Pulmonary artery endothelial cell (primary cell): ENCODE measurements at places on chromosomes 2 and 18. TPM values are rescaled to one million over a fixed set of nuclear protein-coding genes. Genes with fewer than 3 reads are reported as not detected.

The EN1 gene
- total RNA-seq: not detected in 2 replicates

The MYO5B gene
- total RNA-seq: 0.14 and 0.20 TPM in 2 replicates

The PNO1 gene
- total RNA-seq: 23.1 and 27.5 TPM in 2 replicates

- DNase-seq: no peak
Measured at GRCh38 chr2:127577503-127577902, 42.0 kb downstream of the MYO7B start.

DNA sequence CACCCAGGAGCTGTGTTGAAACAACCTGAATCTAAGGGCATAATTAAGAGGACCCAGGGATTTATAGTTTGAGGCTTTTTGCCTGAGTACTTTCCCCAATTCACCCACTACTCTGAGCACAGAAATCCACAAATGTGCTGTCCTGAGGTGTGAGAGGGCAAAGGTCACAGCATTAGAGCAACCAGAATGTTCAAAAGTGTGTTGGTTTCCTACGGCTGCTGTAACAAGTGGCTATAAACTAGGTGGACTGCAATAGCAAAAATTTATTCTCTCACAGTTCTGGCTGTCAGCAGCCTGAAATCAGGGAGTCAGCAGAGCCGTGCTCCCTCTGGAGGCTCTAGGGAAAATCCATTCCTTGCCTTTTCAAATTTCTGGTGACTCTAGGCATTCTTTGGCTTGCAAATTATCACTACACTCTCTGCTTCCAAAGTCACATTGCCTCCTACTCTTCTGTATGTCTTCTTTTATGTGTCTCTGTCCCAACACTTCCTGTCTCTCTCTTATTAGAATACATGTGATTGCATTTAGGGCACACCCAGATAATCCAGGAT, 91.4 kb upstream of the TACR1 start:
- no peak for DNase-seq

DNA sequence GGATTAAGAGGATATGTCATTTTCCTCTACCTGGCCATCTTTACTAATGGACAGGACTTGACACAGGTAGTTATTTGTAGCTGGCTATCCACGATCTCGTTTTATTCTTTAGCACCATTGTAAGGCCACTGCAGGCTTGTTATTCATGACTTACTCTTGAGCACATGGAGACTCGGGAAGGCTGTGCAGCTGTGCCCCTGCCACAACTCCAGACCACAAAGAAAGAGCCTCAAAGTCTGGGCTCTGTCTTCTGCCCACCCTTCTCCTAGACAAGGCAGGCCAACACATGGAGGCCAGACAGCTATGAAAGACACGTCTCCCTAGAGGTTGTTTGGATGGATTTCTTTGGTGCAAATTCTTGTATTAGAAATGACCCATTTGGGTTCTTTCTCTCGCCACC, 133.8 kb downstream of the NAPG start:
- DNase-seq: no peak
